ENCODE measurements at places on chromosomes 5 and 9.
A peak's percentile ranks its signal among the peaks of the same experiment; 100 is the strongest.

GRCh38 chr9:16712787-16713186 lies 157.7 kb downstream of the BNC2 start:
- no peak for DNase-seq

DNA sequence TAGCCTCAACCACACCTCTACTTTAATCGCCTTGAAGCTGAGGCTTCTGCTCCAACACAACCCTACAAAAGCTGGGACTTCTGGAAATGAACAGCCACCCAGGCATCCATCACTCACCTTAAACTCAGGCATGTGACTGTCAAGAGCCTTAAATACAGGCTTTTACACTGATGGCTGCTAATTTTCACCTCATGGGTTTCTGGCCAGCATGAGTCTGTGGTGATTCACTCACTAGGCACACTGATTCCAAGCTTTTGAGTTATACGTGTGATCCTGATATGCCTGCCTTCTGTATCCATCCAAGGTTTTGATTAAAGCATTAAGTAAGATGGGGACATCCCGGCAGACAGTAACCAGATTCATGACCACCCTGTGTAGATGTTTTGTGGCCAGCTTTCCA lies 8.9 kb downstream of the NSUN2 start:
- no peak for DNase-seq

- DNase-seq = no peak
These were observed 111.3 kb upstream of the PCA3 start for GRCh38 chr9:76652894-76653293.

- no peak for DNase-seq
These were observed 196.3 kb downstream of the PSAT1 start for GRCh38 chr9:78493166-78493742.

DNA sequence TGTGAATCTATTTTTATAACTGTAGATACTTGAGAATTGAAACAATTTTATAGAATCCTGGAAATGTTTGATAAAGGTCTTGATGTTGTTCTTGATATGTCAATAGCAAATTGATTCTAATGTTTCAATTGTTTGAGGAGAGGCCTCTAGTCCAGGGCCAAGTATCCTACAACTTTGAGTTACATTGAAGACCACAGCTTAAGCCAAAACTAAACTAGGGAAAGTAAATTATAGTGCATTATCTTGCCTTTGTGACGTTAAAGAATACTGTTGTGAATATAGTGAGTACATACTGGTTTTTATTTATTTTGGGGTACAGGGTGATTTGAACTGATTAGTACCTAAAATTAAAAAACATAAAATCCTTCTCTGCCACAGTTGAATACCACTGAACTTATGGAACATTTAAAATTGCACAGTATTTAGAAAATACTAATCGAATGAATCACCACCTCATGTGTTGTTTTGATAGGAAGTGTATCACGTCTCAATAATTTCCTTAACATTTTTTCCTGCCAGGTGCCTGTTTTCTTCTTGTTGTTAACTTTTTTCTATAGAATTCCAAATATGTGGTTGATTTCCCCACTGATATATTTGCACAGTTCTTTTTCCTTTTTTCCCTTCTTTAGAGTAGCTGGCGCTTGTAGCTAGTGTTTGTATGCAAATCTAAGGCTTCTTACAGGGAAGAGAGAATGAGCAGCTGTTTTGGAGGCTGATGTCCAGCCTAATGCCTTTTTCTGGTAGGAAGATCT lies 12.5 kb downstream of the ARHGEF28 start:
- DNase-seq = no peak

DNA sequence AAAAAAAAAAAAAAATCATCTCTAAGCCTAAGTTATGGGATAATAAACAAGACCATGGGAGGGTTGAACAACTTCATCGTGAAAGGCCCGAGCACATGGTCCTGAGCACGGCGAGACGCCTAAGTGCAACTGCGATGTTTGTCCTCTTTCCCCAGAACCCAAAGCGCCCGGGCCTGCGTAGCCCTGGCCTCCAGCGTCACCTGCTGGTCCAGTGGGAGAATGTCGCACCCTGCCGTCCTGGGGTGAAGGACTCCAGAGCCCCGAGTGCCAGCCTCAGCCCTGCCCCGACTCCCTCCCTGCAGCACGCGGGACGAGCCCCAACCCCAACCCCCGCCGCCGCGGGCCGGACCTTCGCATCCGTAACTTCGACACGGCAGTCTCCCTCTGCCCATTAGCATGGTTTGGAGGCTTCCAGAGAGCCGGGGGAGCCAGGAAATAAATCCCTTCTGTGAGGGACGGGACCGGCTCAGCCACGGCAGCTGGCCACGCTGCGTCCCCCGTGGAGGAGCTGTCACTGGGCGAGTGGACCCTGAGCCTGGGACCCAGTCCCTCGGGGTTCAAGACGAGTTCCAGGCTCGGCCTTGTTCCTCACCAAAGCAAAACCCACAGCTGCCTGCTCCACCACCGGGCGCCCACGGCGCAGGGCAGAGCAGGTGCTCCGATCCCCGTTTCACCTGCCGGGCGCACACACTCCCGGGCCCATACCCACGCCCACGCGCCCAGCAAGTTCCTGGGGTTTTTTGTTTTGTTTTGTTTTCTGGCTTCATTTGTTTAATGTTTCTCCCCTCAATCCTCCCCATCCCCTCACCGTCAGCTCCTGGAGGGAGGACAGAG lies 132.5 kb upstream of the HAND1 start:
- DNase-seq = peak; percentile 55

DNA sequence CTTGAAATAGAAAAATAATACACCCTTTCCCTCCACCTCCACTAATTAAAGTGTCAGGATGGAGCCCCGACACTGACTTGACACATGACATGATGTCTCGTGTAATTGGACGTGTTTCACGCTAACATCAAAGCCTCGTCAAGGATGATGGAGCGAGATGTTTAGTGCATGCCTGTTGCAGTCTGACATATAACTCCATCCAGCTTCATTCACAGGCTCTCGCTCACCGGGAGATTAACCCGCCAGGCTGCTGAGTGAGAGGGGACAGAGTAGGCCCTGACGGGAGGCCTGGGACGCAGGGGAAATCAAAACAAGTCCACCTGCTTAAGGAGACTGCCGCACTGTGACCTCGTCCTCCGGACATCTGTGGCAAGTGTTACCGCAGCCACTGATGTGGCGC lies 263.5 kb downstream of the SLIT3 start:
- DNase-seq = no peak

GRCh38 chr9:133992780-133993634 lies 883 bp upstream of the VAV2 start:
- peak; percentile 81 for DNase-seq

DNA sequence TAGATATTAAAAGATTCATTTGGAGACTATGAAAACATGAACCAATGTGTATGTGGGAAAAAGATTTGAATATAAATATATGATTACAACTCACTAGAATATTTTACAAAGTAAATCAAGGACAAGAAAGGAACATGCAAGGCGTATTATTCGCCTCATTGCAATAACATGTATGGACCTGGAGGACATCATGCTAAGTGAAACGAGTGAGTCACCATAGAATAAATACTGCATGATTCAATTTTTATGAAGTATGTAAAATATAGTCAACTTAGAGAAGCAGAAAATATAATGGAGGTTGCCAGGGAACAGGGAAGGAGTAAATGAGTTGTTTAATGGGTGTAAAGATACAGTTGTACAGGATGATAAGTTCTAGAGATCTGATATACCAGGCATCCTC lies 4.9 kb downstream of the TXNDC8 start:
- DNase-seq = no peak

DNA sequence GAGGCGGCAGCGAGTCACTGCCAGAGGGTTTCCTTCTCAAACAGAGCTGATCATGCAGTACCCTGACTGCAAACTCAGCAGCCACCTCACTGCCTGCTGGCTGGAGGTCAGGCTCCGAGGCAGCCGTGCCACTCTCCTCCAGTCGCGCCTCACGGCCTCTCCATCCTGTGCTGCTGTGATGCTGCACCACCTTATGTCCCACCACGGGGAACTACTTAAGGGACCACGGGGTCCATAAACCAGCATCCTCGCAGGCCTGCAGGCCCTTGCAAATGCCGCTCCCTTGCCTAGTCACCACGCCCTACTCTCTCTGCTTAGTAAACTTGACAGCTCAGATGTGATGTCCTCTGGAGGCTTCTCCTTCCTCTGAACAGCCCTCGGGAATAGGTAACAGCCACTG lies 99.2 kb downstream of the CRB2 start:
- DNase-seq = no peak

DNA sequence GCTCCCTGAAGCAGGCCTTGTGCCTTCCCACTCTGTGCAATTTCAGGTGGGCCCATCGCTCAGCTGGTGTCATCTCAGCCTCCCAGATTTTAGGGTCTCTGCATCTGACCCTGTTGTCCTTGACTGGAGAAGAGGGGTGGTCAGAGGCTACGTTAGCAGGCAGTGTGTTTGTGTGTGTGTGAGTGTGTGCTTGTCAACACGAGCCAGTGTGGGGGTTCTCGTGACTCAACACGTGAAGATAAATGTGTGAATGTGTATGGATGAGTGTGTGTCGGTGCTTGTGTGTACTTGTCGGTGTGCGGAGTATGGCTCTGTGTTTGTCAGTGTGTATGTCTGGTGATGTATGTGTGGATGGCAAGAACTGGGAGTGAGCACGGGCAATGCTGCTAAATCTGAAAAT lies 142.6 kb upstream of the KLF4 start:
- DNase-seq = no peak

DNA sequence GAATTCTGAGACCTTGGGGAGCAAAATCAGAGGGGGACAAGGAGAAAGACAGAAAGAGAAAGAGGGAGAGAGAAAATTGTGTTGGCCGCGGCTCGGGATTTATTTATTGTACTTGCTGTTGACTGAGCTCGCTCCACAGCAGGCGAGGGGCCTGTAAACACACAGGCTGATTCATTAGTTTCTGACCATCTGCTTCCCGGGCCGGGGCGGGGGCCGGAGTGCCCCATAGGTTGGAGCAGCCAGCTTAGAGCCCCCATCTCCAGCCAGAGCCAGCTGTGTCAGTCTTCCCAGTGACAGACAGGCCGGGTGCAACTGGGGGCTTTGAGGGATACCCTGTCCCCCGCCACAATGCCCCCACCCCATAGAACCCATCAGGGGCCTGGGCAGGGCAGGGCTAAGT lies 30.9 kb downstream of the NTNG2 start:
- no peak for DNase-seq

GRCh38 chr9:70392189-70392588 lies 22.3 kb downstream of the KLF9 start:
- no peak for DNase-seq

- no peak for DNase-seq
These were observed 35.0 kb downstream of the ARL15 start for GRCh38 chr5:54275361-54275760.

GRCh38 chr9:86731511-86732063 lies 215.7 kb downstream of the GAS1 start:
- no peak for DNase-seq

GRCh38 chr9:113462781-113463286 lies 693 bp upstream of the RGS3 start:
- DNase-seq = no peak

GRCh38 chr5:172370237-172370640 lies 84.1 kb downstream of the SH3PXD2B start:
- DNase-seq = no peak

DNA sequence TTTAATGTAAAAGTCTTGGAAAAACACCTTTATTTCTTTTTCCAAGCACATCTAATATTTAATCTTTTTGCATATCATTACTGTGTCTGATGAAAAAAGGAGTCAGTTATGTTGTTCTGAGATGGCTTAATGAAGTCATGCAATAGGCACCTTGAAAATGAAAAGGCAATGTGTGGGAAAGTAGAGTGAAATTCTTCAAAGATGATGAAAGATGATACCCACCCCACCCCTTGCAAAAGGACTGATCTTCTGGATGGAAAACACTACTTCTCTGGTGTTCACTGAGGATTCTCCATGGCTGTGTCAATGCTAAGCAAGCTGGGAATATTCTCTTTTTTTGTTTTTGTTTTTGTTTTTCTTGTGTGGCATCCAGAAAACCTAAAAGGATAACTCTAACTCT lies 47.9 kb upstream of the TRPC7 start:
- no peak for DNase-seq

GRCh38 chr5:135608761-135609443 lies 30.1 kb upstream of the CXCL14 start:
- DNase-seq = no peak

- no peak for DNase-seq
These were observed 126.1 kb downstream of the SV2C start for GRCh38 chr5:76209297-76209696.

- DNase-seq = no peak
These were observed 13.0 kb downstream of the SLC25A25 start for GRCh38 chr9:128081056-128081455.

GRCh38 chr5:175614861-175615260 lies 43.0 kb upstream of the HRH2 start:
- DNase-seq = no peak

DNA sequence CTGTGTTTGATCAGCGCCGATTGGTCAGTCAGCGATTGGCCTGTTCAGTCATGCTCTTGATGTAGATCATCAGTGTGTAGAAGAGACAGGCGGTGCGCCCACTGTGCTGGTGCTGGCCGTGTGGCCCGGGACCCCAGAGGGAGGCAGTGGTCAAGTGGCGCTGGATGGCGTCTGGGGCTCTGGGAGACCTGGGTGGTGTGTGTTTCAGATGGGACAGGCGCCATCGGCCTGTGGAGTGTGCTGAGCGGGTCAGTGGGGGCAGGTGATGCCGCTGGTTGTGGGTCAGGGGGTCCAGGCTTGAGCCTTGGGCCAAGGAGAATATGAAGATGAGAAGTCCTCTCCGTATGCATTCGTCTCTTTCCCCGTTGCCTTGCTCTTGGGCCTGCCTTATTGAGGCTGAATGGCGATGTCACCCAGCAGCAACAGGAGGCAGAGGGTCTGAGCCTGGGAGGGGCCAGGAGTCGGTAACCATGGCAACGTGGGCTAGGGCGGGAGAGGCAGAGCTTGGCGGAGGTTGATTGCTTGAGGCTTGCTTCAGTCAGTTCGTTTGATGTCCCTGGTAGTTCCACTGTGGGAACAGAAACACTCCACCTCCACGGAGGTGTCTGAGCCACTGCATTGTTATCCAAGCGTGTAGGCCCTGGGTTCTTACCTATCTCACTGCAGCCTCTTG lies 117.8 kb upstream of the CACNA1B start:
- no peak for DNase-seq

DNA sequence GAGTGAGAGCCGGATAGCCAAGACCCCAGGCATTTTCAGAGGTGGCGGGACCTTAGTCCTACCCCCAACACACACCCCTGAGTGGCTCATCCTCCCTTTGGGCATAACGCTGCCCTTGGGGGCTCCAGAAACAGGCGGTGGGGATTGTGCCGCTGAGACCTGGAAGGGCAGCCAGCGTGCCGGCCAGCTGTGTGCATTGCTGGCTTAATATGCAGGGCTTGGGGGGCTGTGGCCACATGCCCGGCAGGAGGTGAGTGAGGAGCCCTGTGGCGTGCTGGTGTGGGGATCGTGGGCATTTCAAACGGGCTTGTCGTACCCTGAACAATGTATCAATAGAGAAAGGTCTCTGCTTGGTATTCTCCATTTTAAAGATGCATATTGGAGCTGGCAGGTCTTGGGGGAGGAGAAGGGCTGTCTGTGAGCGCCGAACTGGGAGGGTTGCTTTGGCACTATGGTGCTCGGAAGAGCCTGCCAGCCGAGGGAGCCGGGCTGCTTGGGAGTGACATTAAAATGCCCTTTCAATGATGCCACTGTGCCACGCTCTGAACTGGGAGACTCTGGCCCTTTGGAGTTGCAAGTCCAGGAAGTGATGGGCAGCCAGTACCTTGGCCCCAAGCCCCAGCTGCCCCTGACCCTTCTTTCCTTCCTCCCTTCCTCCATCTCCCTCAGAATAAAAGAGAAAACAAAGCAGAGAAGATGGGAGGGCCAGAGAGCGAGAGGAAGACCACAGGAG lies 11.2 kb upstream of the OLFM1 start:
- no peak for DNase-seq

- peak; percentile 45 for DNase-seq
These were observed 37.7 kb downstream of the NR2F1 start for GRCh38 chr5:93620487-93621326.
